Smooth muscle cell of bladder (primary cell): ENCODE measurements at places on chromosomes 13 and 19. TPM values are rescaled to one million over a fixed set of nuclear protein-coding genes. Genes with fewer than 3 reads are reported as not detected.

ZNF497 gene
- 0.57 and 0.83 TPM in 2 replicates for total RNA-seq

CD79A gene
- total RNA-seq = not detected in 2 replicates

CCDC70 gene
- total RNA-seq = not detected in 2 replicates

TGFBR3L gene
- 0.85 and 2.0 TPM in 2 replicates for total RNA-seq

PLIN5 gene
- not detected in 2 replicates for total RNA-seq

CDC16 gene
- total RNA-seq = 36.1 and 41.2 TPM in 2 replicates

SPART gene
- total RNA-seq = 146 and 205 TPM in 2 replicates

RPS5 gene
- total RNA-seq = 3,351 and 3,927 TPM in 2 replicates

SELENOV gene
- total RNA-seq = not detected in 2 replicates
